ENCODE measurements at places on chromosomes 2 and 18.

DNA sequence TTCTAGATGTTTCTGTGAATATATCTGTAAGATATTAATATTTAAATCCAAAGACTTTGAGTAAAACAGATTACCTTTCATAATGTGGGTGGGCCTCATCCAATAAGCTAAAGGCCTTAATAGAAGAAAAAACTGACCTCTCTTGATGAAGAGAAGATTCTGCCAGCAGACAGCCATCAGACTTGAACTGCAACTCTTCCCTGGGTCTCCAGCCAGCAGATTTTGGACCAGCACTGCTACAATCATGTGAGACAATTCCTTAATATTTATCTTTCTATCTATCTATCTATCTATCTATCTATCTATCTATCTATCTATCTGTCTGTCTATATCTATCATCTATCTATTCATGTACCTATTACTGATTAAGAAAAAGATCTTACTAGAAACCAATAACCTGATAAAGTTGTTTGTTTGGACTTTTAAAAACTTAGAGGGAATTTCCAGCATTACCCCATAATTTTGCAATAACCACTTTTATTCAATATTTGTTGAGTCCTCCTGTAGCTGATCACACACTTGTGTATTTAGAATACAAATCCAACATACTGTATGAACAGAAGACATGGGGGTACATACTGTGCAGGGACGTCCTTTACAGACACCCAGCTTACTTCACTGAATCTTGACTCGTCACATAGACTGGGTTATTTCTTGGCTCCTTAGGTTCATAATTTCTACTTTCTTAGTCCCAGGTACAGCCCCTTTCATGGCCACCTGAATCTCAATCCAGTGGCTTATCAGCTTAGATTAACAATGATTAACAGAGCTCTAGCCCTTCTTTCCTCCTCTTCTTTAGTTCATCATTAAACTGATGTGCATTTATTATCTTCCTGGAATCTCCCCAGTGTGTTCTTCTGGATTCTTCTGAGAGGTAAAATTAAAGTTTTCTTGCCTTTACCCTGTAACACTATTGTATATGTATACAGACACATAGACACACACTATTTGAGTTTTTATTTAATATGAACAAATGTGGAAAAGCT, 27.2 kb upstream of the STAT4 start:
- no peak for DNase-seq

DNA sequence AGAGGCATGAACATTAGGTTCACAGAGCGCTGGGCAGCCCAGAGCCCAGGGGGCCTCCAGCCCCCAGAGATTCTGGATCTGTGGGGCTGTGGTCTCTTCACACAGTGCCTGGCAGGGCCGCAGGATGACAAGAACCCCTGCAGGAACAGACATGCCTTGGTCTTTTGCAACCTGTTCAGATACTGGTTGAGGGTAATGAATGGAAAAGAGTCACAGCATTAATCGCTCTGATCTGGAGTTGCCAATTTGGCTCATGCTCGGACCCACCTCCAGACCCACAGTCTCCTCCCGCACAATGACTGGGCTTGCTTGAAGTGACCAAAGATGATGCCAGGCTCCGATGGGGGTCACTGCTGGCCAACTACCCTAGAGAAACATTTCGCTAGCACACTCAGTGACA, 229.4 kb upstream of the SMAD2 start:
- DNase-seq, result no peak

- no peak for DNase-seq
These were observed 108.9 kb upstream of the DAPL1 start for GRCh38 chr2:158686210-158686691.

DNA sequence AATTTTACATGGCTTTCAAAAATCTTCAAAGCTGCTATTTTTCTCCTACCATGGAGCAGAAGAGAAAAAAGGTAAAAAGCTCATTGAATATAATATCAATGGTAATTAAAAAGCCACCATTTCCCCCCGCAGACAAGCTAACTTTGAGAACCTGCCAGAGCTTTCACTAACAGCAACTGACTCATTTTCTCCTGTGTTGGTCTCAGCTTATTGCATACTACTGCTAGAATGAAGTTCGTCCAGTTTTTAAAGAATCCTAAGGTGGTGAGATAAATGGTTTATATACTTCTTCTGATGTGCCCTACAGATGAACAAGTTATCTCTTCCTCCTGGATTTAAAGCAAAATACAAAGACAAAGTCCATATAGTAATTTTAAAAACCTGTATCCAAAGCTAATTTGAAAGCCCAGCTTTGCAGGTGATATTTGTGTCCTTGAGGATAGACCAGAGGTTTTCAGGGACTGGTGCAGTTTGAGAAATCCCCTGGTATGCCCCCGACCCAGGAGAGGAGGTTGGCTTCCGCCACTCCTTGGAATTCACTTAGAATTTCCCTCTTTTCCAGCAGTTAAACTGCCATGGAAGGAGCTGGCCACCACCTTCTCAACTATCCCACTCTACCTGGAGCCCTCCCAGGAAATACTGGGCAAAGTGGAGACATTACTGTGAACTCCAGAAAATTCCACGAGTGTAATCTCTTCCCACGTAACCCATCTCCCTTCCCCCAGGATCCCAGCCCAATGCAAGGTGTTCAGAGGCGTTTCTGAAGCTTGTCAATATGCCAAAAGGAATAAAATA, 17.5 kb downstream of the YPEL5 start:
- no peak for DNase-seq

- DNase-seq, result no peak
These were observed 26.8 kb downstream of the CCDC68 start for GRCh38 chr18:54932472-54932871.

DNA sequence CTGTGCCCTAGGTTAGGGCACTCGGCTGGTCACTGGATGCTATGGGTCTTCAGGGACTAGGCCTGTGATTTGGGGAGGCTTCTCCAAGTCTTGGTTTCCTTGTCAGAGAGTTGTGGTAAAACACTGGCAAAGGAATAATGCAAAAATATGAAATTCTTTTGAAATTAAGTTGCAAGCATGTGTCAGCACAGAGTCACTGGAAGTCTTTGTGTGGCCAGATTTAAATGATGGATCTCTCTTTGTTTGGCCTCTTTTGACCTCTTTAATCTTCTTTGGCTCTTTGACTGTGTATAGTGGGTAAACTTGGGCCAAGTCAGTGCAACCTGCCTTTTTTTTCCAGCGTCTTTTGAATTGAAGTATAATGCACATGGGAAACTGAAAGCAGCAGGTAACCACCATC, 12.1 kb downstream of the HK2 start:
- no peak for DNase-seq

DNA sequence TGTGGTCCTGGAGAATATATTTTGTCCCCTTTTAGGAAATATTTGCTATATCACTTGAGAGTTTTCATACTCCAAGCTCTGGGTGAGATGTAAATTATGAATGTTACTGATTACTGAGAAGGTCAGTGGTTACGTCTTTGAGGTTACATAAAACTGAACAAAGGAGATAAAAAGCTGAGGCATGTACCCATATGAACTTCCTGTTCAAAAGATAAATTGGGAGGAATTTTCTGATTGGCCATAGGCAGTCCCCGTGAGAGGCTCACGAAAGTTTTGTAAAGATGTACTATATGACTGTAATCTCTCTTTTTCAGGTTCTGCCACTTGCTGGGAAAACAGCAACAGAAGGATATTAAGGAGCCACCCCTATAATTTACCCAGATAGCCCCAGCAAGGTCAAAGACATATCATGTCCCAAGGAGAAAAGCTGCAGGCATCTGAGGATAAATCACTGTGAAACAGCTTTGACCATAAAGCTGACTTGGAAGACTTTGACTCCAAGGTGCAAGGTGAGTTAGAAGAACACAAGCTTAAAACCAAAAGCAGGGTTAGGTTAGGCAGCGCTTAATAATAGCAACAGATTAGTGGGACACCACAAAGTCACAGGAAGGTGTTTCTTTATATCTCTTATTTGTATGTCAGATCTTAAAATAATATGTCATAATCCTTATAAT, 90.4 kb downstream of the OSBPL6 start:
- DNase-seq, result no peak

DNA sequence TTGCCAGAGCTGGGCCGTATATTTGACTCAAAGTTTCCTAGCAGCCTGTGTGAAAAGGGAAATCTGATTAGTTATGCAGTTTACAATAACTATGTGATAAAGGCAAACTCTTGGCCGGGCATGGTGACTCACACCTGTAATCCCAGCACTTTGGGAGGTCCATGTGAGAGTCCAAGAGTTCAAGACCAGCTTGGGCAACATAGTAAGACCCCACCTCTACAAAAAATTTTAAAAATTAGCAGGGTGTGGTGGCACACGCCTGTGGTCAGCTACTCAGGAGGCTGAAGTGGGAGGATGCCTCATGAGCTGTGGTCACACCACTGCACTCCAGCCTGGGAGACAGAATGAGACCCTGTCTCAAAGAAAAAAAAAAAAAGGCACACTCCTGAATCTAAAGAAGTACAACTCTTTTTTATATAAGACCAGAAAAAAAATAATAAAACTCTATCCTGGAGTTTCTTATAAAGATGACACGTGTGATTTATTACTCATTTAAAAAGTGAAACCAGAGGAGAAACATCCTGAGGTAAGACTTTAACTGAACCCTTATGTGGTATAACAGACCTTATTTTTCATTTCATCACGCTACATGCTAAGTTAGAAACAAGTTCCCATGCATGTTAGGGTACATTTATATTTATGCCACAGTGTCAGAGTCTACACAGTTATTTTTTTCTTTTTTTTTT, 32.6 kb upstream of the KCMF1 start:
- DNase-seq, result peak; percentile 45

DNA sequence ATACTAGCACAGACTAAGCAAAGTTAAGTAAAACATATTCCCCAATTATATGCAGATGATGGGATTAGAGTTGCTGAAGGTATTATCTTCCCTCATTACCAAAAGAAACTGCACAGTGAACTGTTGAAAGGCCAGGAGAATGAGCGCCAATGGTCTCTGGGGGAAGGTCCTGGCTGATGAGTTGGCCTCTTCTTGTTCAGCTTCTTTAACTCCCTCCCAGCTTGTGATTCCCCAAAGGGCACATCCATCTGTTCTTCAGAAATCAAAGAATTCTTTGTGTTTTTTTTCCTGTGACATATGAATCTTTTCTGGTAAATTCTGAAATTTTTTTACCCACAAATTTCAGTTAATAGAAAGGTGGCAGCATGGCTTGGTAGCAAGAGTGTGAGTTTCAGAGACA, 667.6 kb downstream of the CNTNAP5 start:
- DNase-seq, result no peak

DNA sequence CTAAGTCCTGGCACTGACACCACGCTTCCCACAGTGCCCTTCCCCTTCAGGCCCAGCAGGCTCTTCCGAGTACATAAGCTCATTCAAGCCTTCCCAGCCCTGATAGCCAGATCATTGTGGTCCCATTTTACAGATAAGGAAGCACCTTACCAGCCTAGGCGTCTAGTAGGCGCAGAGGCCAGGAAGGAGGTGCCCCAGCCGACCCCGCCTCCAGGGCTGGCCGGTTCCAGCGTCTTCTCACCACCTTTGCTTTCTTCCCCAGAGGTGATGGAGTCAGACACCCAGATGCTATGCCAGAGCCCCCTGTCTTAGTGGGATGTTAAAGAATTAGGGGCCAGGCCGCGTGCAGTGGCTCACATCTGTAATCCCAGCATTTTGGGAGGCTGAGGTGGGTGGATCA, 28.9 kb upstream of the EFHD1 start:
- DNase-seq, result no peak

GRCh38 chr18:61749031-61749430, 143.8 kb downstream of the RNF152 start:
- DNase-seq, result no peak

DNA sequence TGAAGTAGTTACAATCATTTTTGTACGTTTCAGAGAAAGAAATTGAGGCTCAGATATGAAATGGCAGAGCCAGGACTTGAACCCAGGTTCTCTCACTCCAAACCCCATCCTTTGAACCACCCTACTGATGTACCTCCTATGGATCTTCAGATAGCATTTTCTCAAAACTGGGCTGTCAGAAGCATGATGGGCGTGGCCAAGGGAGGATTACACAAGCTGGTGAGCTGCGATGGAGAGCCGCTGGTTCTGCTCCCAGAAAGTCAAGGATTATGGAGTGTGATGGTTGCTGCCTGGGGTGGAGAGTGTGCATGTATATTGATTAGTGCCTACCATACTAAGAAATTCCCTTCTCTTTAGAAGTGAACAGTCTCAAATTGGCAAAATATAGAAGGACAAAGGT, 47.0 kb upstream of the PPP1CB start:
- no peak for DNase-seq

Measured in GM20000 (cell line).